Activated effector memory CD4-positive, alpha-beta T cell treated with anti-CD3 and anti-CD28 coated beads, Interleukin-2, amount 50 U/mL, for 16 hours (primary cell): ENCODE measurements at places on chromosomes 1 and 21.

DNA sequence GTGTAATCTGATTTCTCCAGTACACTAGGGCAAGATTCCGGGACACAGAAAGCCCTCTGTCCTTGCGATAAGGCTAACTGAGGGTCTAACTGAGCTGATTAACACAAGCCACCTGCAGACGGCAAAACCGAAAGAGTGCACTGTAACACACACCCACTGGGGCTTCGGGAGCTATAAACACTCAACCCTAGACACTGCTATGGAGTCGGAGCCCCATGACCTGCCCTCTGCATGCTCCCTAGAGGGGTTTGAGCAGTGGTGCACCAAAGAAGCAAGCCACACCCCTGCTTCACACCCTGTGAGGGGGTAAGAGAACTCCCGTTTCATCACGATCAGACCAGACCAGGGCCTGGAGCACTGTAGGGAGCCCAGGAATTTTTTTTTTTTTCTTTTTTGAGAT, 72.4 kb downstream of the DMRTA2 start:
- DNase-seq, result no peak

GRCh38 chr1:232172563-232172962, 457.4 kb downstream of the SIPA1L2 start:
- DNase-seq, result no peak

DNA sequence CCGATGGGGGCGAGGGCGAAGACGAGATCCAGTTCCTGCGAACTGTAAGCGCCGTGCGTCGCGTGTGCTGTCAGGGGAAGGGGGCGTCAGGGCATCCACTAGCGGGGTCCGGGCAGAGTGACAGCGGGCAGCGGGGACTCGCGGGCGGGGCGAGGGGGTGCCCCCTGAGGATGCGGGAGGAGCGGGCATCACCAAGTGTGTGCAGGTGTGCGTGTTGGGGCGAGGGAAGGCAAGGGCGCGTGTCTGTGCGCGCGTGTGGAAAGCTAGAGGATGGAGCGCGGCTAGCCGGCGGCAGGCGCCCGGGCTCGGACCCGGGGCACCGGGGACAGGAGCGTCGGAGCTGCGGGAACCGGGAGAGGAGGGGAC, 525 bp downstream of the RYR2 start:
- DNase-seq, result no peak

DNA sequence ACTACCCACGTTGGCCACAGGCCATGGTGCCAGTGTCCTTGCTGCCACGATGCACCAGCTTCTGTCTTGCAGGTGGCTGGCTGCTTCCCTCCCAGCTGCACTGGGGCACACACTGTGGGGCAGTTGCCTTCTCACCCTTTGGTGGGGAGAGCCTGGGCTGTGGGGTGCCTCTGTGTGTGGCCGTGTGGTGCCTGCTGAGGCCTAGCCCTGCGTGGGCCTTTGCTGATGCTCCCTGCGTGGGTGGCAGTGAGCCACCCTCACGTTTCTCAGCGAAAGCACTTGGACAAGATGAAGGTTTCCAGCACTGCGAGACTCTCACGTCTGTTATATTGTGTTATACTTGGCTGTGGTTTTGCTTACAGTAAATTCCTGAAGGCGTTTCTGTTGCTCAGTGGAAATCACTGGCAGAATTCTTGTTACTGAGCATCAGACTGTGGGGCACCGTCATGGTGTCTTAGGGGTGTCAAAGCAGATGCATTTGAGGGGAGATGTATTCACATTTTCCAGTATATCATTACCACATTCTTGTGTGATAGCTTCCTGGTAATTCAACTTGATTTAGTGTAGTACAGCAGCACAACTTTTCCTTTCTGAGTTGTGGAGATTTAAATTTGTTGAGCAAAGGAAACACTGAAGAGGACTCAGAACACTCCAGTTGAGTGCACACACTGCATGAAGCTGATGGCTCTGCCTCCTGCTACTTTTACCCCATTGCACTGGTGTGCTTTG, 124.7 kb downstream of the PCBP3 start:
- no peak for DNase-seq

- DNase-seq, result peak; percentile 73
Measured at GRCh38 chr1:54791880-54792522, 9.1 kb downstream of the TTC22 start.

GRCh38 chr1:34786521-34787325, 5.7 kb downstream of the GJB3 start:
- peak; percentile 82 for DNase-seq
